ENCODE measurements at places on chromosomes 7 and 10. TPM values are rescaled to one million over a fixed set of nuclear protein-coding genes. Genes with fewer than 3 reads are reported as not detected.

Gene GBX1
- not detected for total RNA-seq

Gene WDFY4
- total RNA-seq = not detected

Gene GSAP
- total RNA-seq = 3.5 TPM

Gene ERV3-1
- total RNA-seq = 4.0 TPM

Gene NUTM2E
- total RNA-seq = 0.40 TPM

Gene IKZF5
- total RNA-seq = 5.2 TPM

Gene HDAC9
- total RNA-seq = 0.40 TPM

All from A549 treated with ZK216348 at 1 μM for 4 hours (cell line).